CD4-positive, alpha-beta T cell (primary cell): ENCODE measurements at places on chromosomes 2 and 18.

DNA sequence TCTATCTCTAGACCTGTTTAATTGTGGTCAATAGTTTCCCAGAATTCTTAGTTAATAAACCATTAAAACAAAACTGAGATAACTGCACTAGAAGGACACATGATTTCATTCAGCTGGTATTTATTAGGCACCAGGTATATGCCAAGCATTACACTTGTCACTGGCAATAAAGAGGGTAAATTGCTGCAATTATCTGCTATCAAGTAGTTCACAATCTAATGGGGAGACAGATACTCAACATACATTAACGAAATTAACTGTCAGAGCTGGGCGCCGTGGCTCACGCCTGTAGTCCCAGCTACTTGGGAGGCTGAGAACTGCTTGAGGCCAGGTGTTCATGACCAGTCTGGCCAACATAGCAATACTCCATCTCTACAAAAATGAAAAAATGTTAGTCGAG is 71.7 kb upstream of the WIPF1 start:
- DNase-seq, result no peak

- no peak for DNase-seq
These were observed 304.3 kb downstream of the HRH4 start for GRCh38 chr18:24764766-24765165.

GRCh38 chr2:205763708-205764211 is 81.5 kb downstream of the NRP2 start:
- DNase-seq, result no peak

GRCh38 chr2:25311865-25312575 is 29.7 kb downstream of the DNMT3A start:
- DNase-seq, result no peak

- no peak for DNase-seq
These were observed 6.7 kb downstream of the AOX1 start for GRCh38 chr2:200592406-200593075.

GRCh38 chr2:447902-448665 is 160.2 kb upstream of the ALKAL2 start:
- no peak for DNase-seq

GRCh38 chr2:118658596-118659198 is 188.8 kb downstream of the EN1 start:
- no peak for DNase-seq

DNA sequence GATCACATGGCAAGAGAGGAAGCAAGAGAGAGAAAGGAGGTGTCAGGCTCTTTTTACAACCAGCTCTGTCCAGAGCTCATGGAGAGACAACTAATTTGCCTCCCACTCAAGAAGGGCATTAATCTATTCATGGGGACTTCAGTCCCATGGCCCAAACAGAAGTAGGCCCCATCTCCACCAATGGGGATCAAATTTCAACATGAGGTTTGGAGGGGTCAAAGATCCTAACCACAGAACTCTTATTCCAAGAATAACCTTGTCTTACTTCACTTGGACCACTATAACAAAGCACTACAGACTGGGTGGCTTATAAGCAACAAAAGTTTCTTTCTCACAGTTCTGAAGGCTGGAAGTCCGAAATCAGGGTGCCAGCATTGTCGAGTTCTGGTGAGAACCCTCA is 31.8 kb downstream of the GRB14 start:
- no peak for DNase-seq
